CD4-positive, alpha-beta memory T cell (primary cell): ENCODE measurements at places on chromosomes 3 and 15.

- DNase-seq: no peak
Measured at GRCh38 chr15:37979671-37980409, 45.4 kb downstream of the TMCO5A start.

GRCh38 chr3:130569461-130570365, 52.7 kb downstream of the COL6A6 start:
- no peak for DNase-seq

GRCh38 chr3:186824430-186825139, 17.9 kb upstream of the ADIPOQ start:
- DNase-seq: no peak

- no peak for DNase-seq
Measured at GRCh38 chr3:66035763-66036477, 2.8 kb downstream of the MAGI1 start.

DNA sequence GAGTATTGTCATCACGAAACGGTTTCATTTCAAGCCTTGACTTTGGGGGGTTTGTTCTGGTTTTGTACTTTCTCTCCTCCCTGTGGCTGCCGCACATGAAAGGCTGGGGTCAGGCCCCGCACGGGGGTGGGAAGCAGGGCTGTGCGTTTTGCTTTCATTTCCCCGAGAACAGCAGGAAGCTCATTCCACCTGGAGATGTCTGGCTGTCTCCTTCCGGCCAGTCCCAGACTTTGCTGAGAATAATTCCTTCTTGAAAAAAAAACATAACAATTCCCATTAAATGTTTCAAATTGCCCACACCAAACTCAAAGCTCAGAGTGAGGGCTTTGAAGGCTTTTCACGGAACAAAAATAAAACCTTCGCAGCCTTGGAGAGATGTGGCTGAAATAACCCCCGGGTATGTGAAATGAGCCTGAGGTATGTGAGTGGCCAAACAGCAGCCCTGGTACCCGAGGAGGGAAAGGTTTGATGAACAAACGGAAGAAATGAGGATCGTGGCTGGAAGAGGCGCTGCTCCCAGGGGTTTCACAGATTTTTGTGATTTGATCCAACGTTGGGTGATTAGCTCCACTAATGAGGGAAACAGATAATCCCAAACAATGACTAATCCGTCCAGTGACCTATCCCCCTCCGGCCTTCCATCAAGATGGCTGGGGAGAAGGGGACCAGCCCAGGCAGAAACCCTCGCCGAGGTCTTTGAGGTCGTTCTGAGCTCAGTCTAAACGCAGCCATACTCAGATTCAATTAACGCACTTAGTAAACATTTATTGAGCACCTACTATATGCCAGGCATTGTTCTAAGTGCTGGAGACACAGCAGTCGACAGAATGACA, 126.9 kb upstream of the MEF2A start:
- DNase-seq: no peak

GRCh38 chr3:113873814-113874526, 35.4 kb downstream of the GRAMD1C start:
- no peak for DNase-seq

DNA sequence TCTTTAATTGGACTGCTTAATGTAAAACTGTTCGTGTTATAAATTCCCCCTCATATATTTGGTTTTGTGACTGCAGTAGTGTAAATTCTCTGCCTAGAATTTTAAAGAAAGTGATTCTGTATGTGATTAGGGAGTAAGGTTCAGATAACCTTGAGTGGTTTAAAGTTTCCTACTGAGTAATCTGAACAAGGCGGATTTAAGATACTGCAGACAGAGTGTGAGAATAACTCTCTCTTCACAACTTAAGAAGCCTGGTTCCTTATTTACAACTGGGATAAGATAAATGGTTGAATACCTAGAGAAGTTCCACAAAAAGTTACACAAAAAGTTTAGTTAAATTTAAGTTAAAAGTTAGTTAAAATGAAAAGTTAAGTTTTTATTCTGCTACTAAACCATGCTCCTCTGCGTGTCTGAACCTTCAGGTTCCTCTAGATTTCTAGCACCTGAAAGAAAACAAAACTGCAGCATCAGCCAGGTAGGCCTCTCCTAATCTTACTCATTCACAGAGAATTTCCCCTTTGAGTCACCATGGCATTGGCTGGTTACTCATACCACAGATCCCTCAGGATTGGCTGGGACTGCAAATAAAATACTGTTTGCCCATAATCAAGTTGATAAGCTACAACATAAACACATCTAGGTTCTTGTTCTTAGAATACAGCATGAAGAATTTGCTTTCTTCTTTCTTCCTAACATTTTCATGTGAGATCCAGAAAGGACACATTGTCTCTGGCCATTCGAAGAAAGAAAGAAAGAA, at the start of gene ARL14:
ARL14 (plus strand) TSS at position 614 of the 757 bp plus-strand sequence. CDS start 187 bp downstream, outside the sequence.
- no peak for DNase-seq

DNA sequence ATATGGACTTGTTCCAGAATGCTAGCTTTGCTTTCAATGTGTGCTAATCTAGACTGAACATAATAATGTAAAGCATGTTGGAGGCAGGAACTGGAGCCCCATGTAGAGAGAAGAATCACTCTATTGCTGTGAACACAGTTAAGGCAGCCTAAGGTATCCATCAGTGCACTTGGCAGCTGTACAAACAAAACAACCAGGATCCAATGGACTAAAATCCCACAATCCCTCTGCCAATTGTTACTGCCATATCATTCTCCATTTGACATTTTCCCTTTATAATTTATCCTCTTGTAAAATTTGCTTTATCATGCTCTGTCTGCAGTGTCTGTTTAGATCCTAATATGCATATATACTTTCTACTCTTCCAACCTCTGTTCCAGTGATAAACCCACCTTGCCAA, 756.8 kb upstream of the LMCD1 start:
- DNase-seq: no peak

DNA sequence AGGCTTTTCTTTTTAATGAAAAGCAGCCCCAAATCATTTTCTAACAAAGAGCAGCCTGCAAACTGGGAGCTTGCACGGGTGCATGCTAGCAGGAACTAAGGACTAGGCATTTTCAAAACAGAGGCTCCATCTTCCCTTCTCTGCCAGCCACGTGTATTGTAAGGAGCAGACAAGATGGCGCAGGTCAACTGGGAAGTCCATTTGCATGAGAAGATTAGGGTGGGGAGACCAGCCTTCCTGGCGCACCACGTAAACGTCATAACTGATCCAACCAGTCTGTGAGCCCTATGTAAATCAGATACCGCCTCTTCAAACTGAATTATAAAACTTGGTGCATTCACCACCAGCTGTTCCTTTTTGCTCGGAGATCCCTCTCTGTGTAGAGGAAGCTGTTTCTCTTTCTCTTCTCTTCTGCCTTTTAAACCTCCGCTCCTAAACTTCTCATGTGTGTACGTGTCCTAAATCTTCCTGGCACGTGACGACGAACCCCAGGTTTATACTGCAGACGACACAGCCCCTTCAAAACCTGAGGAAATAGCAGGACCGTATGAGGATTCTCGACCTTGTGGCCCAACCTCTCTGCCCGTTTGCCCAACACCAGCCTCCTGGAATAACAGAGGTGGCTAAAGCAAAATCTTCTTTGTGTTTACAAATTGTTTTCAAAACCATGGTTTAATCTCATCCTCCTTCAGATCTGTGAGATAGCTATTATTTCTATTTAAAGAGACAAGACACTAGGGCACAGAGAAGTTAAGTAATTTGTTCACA, 26.4 kb upstream of the SLC30A4 start:
- DNase-seq: no peak

GRCh38 chr3:14353502-14353901, 48.9 kb upstream of the SLC6A6 start:
- no peak for DNase-seq

- DNase-seq: no peak
Measured at GRCh38 chr3:183638101-183638852, 2.9 kb downstream of the KLHL24 start.
